ENCODE measurements at places on chromosomes 7 and 10.

DNA sequence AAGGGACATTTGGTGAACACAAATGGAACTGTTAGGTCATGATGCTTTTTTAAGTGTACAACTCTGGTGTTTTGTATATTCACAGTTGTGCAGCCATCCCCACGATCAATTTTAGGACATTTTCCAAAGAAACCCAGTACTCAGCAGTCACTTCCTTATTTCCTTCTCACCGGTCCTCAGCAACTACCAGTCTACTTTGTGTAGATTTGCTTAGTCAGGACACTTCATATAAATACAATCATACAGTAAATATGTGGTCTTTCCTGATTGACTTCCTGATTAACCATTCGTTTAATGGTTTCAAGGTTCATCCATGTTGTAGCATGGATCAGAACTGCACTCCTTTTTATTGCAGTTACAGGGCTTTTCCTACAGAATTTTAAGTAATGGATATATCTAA is 14.4 kb downstream of the SGPL1 start:
- no peak for DNase-seq

- no peak for DNase-seq
Observed at GRCh38 chr10:100008142-100008522, 1.6 kb downstream of the DNMBP start.

DNA sequence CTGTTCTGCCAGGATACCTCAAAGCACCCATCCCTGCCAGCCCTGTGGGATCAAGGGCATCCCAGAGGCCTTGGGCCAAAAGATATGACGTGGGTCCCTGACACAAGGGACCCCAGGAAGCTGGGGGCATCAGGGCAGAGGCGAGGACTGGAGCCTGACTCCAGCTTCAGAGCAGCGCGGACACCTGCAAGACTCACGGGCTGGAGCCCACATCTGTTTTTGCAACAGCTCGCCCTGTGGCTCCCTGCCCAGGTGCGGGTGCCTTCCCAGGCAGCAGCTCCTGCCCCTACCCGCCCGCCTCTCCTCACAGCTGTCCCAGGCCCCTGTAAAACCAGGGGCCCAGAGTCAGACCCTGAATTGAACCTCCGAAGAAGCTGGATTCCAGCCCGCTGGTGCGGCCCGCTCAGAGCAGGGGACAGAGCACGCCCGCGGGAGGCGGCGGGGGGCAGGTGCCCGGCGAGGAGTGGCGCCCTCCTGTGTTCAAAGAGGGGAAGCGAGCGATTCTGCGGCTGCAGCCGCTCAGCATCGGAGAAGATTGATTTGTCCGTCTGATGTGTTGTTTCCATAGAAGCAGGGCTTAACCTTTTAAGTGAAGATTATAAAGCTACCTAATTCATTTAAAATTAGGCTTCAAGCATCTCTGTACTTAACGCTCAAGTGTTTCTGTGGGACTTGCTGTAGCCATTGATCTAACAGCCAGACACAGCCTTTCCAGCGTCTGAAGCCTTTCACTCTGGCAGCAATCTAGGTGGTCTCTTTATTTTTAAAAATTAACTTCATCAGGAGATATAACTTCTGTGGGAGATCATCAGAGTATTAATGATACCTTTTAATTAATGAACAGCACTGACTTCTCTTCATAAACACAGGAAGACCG is 88.4 kb downstream of the BEND7 start:
- DNase-seq: peak; percentile 17

DNA sequence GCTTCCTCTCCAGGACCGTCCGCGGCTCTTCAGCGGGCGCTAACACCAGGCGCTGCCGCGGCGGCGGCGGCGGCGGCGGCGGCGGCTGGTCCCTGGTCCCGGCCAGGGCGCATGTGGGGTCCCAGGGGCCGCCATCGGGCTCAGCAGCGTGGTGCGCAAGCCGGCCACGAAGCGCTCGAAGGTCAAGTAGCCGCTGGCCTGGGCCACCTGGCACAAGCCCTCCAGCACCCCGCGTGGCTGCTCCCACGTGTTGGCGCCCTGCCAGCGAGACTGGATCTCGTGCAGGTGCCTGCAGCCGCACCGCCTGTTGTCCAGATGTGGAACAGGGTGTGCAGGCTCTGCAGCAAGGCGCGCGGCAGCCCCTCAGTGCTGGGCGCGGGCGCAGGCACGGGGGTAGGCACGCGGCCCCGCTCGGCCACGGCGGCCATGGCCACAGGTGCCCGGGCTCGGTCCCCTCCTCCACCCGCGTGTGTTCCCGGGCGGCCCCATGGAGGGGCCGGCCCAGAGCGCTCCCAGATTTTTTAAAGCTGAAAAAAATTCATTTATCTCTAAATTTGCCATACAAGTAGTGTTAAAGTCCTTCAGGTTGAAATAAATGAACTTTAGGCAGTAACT is 884.2 kb upstream of the ZNF722 start:
- DNase-seq: no peak

- DNase-seq: no peak
Observed at GRCh38 chr7:79118143-79118542, 335.3 kb downstream of the MAGI2 start.

Measured in anterior cingulate cortex (tissue), 58 donors.